ENCODE measurements at places on chromosomes 1 and 21.

DNA sequence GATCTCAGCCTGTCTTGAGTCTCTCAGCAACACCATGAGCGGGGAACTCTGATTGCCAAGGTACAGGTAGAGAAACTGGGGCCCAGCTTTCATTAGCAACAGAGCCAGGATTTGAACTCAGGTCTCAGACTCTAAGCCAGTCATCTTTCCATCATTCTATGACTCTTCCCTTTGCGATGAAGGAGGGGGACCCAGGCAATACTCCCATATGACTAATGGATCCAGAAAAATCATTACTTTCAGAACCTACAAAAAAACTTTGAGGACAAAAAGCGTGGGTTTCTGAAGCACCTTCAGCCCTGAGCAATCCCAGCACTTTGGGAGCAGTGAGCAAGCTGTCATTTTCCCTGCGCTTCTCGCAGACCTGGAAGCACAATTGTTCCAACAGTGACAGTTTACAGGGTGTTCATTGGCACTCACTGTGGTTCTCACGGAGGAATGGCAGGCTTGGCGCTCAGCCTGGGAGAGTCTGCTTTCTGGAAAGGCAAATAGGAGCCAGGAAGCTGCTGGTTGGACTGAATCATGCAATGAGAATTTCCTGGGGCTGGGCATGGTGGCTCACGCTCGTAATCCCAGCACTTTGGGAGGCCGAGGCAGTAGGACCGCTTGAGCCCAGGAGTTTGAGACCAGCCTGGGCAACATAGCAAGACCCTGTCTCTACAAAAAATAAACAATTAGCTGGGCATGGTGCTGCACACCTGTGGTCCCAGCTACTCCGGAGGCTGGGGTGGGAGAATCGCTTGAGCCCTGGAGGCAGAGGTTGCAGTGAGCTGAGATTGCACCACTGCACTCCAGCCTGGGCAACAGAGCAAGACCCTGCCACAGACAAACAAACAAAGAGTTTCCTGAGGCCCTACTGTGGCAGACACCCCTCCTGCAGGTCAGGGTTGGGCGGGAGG lies 40.1 kb downstream of the SLC2A7 start:
- DNase-seq = peak; percentile 72

- no peak for DNase-seq
Measured at GRCh38 chr1:59506952-59507351, 210.1 kb downstream of the FGGY start.

GRCh38 chr1:247294282-247294681 lies 37.4 kb downstream of the ZNF496 start:
- DNase-seq = peak; percentile 65

GRCh38 chr1:93685918-93686317 lies 4.3 kb upstream of the BCAR3 start:
- no peak for DNase-seq

- DNase-seq = no peak
Measured at GRCh38 chr1:161282991-161283390, 24.4 kb downstream of the PCP4L1 start.

DNA sequence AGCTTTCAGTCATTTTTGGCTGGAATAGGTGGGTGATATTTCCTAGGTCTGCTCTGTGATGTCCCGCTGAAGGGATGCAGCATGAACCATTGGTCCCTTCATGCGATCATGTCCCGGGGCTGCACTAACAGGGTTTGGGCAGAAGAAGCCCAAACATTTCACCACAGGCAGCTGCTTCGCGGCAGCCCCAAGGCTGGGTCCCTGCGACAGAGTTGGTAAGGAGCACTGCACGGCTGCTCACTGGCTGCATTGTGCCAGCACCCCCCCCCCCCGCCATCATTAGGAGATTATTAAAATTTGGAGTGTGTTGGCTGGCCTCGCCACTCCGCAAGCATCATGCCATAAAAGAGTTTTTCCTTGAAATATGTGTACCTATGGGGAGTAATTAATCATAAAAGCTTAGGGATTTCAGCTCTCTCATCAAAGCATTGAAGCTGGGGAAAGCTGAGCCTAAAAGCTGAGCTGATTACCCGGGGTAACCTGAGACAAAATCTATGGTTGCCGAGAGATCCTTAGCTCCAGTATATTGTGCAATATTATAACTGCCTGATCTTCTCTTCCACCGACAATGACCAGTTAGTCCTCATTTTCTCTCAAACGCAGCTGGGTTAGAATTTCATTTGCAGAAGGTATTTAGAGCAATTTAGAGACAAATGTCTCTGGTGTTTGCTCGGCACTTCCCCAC lies 62.5 kb downstream of the PEX14 start:
- DNase-seq = no peak

- peak; percentile 7 for DNase-seq
Measured at GRCh38 chr1:20102875-20103274, 16.5 kb downstream of the PLA2G2D start.

DNA sequence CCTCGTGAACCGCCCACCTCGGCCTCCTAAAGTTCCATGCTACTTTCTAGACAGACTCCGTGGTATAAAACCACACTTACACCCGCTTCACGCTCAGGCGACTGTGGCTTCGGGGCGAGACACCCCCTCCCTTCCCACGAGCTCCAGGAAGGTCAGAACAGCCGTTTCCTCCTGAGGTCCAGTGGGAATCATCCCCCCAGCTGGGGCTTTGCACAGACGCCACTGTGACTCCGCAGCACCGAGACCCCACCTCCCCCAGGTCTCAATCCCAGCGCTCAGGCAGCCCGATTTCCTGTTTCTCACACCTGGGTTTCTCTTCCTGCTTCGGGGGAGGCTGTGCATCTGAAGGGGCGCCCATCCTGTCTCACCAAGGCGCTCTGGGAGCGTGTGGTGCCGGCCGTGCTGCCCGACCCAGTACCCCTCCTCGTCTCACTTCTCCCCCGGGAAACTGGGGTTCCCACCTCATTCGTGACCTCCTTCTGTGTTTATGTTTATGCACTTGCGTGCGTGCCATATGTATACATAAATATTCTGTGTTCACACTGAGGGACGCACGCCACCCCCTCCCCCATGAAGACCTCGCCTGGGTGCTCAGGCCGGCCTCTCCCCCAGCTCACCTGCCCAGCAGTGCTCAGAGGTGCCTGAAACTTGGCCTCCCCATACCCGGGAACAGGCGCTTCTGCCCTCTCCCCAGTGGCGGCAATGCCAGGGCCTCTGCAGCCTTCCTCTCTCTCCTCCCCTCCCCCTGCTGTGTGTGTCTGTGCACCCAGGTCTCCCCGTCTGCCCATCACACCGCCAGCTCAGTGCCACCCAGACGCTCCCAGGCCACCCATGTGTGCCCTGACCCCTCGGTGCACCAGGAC lies 14.6 kb downstream of the SLC35E2B start:
- DNase-seq = no peak

DNA sequence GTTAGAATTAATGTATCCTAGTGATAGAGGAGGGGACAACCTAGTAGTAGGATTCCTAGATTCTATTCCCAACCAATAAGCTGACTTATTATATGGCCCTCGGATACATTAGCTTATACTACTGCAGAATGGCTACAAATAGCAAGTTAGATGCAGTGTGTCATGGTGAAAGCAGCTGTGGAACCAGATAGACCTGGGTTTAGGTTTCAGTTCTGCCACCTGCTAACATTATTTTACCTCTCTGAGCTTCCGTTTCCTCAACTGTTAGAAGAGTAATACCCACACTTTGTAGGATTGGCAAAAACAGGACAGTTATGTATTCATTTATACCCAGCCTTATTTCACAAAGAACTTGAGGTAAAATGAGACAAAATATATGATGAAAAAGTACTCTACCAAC lies 21.6 kb upstream of the MAGOH start:
- DNase-seq = no peak

DNA sequence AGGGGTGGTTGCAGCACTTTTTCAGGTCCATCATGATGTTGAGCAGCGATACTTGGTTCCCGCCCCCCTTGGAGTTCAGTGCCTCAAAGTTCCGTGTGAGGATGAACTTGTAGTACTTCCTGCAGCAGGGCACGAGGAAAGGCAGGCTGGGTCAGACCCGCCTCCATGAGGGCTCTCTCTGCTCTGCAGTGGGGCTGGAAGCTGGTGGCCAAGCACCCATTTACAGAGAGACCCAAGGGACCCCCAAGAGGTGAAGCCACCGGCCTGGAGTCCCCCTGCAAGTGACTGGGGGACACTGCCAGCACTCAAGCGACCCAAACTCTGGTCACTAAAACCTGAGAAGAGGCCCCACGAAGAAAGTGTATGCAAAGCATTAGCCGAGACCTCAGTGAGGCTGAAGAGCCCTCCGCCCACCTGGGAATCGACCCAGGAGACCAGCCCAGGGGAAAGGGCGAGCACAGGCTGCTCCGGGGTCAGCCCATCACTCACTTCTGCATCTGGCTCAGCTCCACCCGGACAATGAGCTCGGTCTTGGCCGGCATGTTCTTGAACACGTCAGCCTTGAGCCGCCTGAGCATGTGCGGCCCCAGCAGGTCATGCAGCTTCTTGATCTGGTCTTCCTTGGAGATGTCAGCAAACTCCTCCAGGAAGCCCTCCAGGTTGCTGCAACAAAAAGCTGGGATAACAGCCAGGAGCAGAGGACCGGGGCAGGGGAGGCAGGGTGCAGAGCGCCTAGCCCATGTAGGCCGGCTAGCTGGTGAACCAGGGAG lies 45.2 kb downstream of the CHD5 start:
- no peak for DNase-seq

GRCh38 chr1:165927169-165927568 lies 99.8 kb downstream of the UCK2 start:
- no peak for DNase-seq

- peak; percentile 47 for DNase-seq
Measured at GRCh38 chr1:204685236-204686006, at the start of gene LRRN2. TSS of gene LRRN2 (minus strand) at chr1:204685738. CDS start at chr1:204619992, 65,746 bp downstream.

GRCh38 chr1:166960858-166961474 lies 14.4 kb downstream of the ILDR2 start:
- no peak for DNase-seq

GRCh38 chr1:56963667-56964066 lies 2.1 kb downstream of the C8B start:
- DNase-seq = no peak

GRCh38 chr1:235327559-235328270 lies at the start of gene ARID4B:
TSS of gene ARID4B (minus strand) at chr1:235328179. CDS start at chr1:235326919, 1,260 bp downstream.
- DNase-seq = no peak

DNA sequence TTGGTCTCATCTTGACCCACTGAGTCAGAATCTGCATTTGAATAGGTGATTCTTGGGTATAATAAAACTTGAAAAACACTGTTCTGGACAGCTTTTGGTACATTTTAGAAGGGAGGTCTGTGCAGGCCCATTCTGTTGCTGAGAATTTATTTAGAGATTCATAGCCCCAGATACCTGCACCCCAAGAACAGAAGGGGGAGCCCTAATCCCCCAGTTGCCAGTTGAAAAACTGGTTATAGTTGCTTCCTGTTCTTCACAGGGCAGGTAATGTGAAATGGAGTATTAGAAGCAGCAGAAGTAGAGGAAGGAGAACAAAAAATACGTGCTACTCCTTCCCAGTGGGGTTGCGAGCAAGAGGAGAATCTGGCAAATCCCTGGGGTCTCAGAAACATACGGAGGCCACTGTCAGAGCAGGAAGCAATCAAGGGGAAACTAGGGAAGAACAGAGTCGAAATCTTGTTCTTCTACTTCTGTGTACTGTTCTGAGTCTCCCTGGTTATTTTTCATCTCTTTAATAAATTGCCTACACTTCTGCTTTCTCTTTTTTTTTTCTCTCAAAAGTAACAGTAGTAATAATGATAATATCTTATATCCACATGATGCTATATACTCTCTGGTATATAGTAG lies 4.6 kb upstream of the CLCA2 start:
- no peak for DNase-seq

DNA sequence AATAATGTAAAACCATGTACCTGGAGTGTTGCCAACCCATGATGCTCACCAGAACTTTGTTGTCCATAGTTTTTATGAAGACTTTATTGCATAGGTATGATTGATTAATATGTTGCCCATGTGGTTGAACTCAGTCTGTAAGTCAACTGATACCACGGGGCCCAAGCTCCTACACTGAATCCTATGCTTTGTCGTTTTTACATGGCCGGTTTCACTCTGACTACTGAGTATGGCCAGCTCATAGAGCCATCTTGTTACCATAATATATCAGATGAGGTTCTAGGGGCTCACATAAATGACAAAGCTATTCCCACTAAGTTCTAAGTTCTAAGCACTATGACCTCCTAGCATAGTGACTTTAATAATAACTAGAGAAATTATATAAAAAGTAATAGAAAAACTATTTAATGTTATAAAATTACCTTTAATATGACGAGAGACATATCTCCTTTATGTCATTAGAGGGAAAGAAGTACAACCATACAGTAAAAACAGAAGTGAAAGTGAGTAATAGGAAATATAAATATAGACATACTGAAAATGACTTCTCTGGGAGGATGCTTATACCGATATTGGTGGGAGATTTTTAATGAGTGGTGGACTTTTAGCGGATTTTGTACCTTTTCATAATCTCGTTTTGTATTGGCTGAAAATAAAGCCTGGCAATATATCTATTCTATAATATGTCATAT lies 983.4 kb upstream of the PRMT6 start:
- no peak for DNase-seq

GRCh38 chr1:42806593-42806992 lies 10.3 kb upstream of the ERMAP start:
- DNase-seq = peak; percentile 21

DNA sequence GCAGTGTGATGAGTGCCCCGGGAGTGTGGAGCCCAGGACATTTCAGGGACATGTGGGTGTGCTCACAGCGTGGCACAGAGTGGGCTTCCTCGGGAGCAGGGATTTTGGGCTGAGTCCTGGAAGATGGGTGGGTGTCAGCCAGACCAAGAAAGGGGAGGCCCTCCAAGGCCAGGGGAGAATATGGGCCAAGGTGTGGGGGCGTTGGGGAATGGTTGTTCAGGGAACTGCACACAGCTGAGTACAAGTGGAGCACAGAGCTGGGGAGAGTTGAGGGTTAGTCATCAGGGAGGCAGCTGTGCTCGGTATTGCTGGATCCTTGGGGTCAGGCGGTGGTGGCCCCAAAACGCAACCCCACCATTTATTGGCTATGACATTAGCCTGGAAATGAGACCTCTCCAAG lies 5.5 kb downstream of the POGK start:
- no peak for DNase-seq

GRCh38 chr21:21159253-21159899 lies 161.2 kb downstream of the NCAM2 start:
- DNase-seq = no peak

DNA sequence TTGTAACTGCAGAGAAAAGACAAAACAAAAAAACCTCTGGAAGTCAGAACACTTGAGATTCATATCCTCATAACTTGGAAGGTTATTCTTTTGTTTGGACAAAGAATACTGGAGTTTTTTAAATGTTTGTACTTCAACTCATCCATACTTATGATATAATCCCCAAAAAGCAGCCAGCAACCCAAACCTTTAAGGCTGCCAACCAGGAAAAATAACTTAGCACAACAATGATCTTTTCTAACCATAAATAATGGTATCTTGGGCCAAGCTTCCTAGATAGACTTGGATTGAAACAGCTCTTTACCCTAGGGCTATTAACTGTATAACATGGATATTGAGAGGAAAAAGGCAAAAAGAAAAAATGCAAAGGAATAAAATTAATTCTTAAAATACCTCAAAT lies 335.1 kb downstream of the LTN1 start:
- no peak for DNase-seq
